ENCODE measurements at places on chromosomes 5 and 9.

DNA sequence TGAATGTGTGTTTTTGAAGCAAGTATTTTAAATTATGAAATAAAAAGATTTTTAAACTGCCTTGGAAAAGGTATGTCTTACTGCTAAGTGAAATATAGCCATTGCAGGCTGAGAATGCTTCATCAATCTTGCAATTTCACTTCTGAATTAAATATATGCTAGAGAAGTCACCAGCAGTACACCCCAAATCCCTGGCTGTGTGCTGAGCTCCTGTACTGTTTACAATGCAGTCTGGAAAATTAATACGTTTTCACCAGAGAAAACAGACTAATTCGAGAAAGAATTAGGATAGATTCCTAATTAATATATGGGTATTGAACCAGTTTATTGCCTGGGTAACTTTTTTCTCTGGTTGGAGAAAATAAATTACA lies 3.2 kb downstream of the PRDM6 start:
- DNase-seq, result no peak

DNA sequence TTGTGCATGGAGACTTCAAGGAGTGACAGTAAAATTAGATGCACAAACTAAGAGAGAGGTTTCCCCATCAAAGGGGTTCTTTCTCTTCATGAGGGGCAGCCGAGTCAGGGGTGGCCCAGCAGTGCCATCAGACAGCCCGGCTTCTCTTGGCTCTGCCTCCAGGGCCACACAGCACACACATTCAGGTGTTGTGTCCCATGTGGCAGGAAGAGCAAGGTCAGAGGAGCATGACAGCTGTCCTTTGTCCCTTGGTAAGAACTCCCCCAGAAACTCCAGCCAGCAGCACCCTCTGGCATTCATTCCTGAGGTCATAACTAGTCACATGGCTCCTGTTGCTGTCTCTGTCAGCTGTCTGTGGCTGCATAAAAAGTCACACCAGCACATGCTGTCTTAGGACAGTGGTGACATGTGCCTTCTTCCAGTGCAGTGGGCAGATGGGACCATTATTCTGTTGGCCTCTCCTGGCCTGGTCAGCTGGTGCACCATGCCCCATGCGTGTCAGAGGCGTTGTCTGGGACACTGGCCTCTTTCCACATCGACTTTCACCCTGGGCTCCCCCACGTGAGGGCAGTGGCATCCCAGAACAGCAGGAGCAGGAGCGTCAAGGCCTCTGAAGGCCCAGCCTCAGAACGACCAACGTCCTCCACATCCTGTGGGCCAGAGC lies 78.4 kb upstream of the OTULINL start:
- no peak for DNase-seq

GRCh38 chr5:136015966-136016650 lies 12.7 kb upstream of the TGFBI start:
- DNase-seq, result no peak

DNA sequence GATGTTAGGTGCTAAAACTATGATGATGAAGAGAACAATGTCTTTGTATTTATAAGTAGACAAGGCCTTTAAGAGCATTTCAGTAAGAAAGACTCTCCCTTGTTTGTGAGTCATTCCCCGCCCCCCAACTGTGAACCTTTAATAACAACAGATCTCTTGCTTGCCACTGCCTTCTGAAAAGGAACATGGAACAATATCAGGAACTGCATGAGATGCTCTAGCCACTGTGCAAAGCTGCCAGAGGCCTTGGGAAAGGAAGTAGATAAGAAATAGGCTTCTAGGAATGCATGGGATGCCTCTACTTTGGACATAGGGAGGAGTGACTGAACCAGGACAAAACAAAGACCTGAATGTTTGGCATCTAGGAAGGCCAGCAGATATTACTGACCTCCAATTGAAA lies 296.1 kb upstream of the MPDZ start:
- DNase-seq, result no peak

DNA sequence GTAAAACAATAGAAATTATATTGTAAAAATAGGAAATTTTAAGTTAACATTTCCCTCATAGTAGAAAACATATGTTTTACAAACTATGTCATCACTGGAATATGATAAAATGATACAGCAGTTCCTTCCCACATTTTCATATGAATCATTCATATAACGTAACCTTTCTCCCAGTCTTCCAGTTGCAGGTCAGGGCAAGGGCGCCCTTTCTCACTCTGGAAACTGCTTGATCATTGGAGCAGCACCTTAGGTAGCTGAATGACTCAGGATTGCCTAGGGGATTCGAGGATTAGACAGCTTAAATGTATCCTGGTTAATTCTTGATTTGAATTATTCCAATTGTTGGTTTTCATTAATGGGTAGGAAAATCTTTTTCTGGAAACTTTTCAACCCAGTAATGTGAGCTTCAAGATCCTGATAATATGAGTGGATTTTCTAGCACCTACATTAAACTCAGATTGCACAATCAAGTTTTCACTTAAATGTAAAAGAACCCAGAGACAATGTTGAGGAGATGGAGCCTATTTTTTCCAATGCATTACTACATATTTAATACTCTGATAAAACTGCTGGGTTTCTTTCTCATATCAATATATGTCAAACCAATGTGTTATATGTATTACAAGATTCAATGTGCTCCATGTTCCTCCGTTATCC lies 32.6 kb upstream of the ANXA1 start:
- DNase-seq, result no peak

DNA sequence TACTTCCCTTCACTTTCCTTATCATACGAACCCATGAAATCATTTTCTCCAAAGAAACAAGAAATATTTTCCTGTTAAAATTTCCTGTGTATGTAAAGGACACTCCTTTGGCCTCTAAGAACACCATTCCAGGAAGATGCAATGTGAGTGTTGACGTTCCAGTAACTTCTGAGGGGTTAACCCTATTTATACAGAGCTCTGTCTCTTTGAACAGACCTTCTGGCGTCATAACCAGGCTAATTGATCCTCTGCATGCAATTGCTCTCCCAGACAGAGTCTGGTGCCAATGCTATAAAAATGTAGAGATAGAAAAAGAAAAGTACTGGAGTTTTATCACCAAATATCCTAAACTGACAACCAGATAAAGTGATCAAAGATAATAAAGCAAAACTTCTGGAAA lies 218.5 kb downstream of the TLE1 start:
- no peak for DNase-seq

DNA sequence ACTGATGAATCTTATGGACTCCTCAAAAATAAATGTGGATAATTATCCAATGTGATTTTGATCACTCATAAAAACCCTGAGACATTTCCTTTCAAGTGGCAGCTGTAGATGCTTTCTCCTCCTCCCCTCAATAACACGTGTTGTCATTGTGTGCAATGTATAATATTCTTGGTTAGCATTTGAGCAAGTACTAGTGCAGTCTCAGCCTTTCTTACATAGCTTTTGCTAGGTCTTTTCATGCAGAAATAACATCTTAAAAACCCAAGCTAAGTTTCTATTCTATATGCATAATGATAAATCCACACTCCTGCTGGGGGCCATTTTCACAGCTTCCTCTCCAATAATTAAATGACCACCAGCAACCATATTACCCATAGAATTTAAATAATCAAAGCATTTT lies 1835.2 kb upstream of the NUDT12 start:
- DNase-seq, result no peak

- DNase-seq, result no peak
Measured at GRCh38 chr5:116058346-116058936, 26.2 kb downstream of the ARL14EPL start.

- no peak for DNase-seq
Measured at GRCh38 chr9:92468206-92468605, 14.1 kb downstream of the ASPN start.

GRCh38 chr9:18274693-18275092 lies 199.3 kb upstream of the ADAMTSL1 start:
- DNase-seq, result no peak

- DNase-seq, result no peak
Measured at GRCh38 chr5:115267617-115268016, 4.9 kb upstream of the PGGT1B start.

DNA sequence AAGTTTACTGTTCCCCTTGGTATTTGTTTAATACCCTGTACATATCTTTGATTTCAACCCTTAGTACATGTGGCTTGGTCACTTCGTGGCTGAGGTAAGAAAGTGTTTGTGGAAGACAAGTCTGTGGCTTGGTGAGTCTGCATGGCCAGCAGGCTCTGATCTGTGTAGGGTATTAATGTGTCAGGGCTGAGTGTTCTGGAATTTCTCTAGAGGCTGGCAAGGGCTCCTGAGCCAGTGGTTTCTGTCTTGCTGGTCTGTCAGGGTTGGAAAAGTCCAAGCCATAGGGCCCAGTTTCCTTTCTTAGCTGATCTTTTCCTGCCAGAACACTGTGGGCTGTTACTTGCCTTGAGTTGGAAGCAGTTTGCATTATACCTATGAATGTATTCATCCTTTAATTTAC lies 48.0 kb upstream of the FBXL7 start:
- no peak for DNase-seq

GRCh38 chr5:134490255-134490924 lies 35.1 kb upstream of the JADE2 start:
- DNase-seq, result no peak

DNA sequence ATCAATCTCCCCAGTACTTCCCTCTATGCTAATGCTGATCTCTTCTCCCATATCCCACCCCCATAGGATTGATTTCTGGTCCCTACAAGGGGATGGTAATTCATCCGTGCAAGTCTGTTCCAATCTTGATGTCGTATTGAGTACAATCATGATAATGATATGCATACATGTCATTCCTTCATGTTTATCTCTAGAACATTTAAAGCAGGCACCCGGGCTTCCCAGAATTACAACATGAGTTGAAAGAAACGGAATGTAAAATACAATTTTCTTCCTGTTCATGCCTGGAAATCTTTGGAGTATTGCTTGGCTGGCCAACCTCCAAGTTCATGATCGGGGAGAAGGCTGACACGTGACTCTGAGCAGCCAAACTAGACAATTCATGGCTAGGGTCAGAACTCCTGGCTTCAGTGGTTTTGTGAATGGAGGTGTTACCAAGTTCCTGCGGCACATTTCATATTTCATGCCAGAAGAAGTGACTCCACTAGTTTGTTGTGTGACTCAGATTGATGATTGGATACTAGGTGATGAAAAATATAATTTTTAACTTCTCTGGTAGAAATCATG lies 66.6 kb downstream of the C9orf152 start:
- no peak for DNase-seq

- DNase-seq, result no peak
Measured at GRCh38 chr5:55073211-55073610, 29.2 kb upstream of the GZMA start.

- DNase-seq, result peak; percentile 20
Measured at GRCh38 chr5:16615741-16616535, 859 bp downstream of the RETREG1 start.

DNA sequence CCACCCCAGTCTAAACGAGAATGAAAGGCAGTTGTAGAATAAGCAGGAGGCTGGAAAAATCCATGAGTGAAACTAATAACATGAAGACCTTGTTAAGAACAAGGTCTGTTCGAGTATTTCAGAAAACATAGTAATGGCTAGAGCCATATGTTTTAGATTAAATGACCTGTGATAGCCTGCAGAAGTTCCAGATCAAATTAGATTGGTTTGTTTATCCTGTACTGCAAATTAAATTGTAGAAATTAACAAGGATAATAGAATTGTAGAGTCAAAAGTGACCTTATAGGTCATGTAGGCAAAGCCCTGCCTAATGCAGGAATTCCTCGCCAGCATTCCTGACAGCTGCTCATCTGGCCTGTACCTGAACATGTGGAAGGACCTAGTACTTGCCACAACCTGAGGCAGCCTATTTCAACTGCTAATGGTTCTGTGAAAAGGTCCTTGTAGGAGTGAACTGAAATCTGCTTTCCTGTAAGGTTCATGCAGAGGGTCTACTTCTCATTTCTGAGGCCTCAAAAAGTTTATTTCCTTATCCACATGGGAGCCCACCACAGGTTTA lies 17.2 kb downstream of the LIX1 start:
- no peak for DNase-seq
